ENCODE measurements at places on chromosomes 2 and 18.

GRCh38 chr18:21004726-21005125, 106.9 kb downstream of the ROCK1 start:
- no peak for DNase-seq

GRCh38 chr18:5444269-5444668, 99.5 kb downstream of the EPB41L3 start:
- DNase-seq = no peak

GRCh38 chr2:216537366-216537765, 38.7 kb downstream of the RPL37A start:
- DNase-seq = no peak

GRCh38 chr2:238761868-238762267, 86.0 kb upstream of the TWIST2 start:
- DNase-seq = peak; percentile 81

GRCh38 chr2:216221811-216222210, 112.7 kb downstream of the XRCC5 start:
- DNase-seq = no peak

DNA sequence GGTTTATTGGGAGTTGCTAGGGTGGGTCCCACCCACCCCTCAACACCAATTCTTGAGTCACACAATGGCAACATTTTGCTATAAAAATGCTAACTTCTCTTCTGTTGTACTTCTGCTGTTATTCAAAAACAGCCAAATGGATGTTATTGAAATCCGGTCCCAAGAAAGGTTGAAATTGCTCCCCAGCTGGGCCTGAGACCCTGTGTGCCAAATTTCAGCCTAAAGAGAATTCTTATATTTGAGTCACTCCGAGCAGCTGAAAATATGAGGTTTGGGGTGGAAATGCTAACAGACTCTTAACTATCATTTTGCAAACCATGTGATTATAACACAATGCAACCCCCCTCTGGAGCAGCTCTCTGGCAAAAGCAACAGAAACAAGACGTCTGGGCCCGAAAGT, 27.0 kb upstream of the ACVR1 start:
- DNase-seq = no peak

DNA sequence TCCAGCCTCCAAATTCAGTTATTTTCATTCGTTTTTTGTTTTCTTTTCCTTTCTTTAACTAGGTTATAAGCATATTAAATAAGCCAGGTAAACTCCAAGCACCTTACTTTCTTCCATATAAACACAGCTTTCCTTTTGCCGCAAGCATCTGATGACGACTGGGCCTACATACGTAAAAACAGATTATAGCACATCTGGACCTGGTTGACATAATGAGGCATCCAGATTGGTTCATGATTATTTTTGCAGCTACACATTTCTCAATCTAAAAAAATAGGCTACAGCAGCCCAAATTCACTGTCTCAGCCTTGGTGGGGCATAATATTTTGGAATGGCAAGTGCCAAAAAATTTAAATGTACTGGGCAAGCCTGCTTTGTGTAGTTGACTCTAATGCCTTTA, 7.7 kb downstream of the CYP1B1 start:
- no peak for DNase-seq

DNA sequence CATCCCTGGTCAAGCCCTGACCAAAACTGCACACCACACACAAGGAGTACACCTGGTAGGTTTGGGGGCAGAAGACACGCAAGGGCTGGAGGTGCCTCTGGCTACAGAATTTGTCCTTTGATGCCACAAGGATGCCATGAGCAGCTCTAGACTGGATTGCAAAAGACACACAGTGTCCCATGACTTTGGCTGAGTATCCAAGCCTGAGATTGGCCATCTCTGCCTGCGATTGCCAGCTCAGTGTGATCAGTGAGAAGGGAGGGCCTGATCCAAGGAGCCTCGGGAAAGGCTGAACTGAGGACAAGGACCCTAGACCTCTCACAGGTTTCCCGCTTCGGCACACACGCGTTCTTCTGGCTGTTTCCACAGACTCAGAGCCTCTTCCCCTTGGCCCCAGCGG, 60.0 kb upstream of the FOSL2 start:
- no peak for DNase-seq

GRCh38 chr18:66872277-66872676, 268.4 kb upstream of the CDH19 start:
- DNase-seq = no peak

DNA sequence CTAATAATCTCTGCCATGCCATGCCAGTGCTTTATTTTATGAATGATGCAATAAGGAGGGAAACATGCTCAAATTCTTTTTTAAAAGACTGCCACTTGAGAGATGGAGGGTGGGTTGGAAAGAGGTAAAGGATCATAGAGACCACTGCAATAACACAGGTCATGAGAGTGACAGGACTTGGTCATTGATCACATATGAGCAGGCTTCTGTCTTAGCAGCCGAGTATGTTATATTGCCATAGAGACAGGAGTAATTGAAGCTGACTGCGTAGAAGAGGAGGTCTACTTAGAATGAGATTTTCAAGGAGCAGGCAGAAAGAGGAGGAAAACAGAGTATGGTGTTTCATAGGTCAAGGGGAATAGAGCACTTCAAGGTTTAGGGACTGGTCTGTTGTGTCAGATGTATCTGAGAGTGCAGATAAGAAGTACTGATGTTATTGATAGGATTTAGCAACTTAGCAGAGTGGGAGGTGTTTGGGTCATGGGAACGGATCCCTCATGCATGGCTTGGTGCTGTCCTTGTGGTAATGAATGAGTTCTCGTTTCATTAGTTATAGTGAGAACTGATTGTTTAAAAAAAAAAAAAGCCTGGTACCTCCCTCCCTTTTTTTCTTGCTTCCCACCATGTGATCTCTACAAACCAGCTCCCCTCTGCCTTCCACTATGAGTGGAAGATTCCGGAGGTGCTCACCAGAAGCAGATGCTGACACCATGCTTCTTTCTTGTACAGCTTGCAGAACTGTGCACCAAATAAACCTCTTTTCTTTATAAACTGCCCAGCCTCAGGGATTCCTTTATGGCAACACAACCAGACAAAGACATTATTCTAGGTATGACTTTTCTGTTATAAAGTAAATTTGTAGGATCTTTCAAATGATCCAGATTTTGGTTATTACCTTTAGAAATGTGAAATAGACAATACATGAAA, 32.8 kb downstream of the UGP2 start:
- no peak for DNase-seq

GRCh38 chr18:11367351-11367750, 218.0 kb upstream of the PIEZO2 start:
- DNase-seq = no peak

DNA sequence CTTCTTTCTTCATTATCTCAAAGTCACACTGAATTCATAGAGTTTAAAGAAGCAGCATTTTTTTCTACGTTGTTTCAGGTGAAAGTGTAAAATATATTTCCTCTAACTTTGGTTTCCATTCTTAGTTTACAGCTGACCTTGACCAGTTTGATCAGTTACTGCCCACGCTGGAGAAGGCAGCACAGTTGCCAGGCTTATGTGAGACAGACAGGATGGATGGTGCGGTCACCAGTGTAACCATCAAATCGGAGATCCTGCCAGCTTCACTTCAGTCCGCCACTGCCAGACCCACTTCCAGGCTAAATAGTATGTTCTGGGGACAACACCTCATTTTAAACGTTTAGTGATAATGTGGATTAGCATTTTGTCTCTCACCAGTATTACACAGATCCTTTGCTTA, 82.4 kb downstream of the PTRHD1 start:
- no peak for DNase-seq

- DNase-seq = no peak
These were observed 12.7 kb upstream of the KCNK3 start for GRCh38 chr2:26679867-26680266.
